EL (cell line): ENCODE measurements at places on chromosomes 6 and 20.

- no peak for DNase-seq
Measured at GRCh38 chr20:63413963-63414684, 53.0 kb upstream of the CHRNA4 start.

GRCh38 chr6:138307816-138308730 is 69.6 kb upstream of the SMIM28 start:
- DNase-seq = peak; percentile 55

DNA sequence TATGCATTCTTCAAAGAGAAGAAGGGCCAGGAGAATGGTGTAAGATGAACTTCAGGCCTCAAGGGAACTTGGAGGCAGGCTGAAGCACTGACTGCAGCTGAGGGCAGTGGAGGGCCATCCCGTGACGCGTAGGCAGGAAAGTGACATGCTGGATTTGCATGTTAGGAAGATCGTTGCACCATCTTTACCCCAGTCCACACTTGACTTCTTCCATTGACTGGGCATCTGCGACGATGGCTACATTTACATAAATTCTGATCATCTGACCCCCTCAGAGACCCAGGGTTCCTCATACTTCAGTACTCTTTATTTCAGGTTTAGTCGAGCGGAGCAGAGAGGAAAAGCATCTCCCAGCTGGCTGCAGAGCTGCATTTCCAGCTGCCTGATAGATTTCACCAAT is 180.2 kb downstream of the PTPRT start:
- no peak for DNase-seq

DNA sequence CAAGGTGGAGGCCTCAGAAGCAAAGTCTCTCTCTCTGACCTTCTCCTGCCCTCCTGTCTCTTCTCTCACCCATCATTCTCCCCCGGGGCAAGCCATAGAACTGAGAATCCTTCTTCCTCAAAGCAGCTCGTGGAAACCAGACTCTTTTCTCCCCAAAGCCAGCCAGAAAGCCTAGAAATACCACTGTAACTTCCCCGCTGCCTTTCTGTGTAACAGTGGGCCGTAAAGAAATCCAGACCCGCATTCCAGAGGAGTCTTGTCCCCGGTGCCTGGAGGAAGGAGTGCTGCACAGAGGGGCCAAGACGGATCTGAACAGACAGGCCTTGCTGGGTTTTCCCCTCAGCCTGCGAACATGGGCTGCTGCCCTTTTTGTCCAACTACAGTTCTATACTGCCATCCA is 977 bp upstream of the SLC22A2 start:
- no peak for DNase-seq

DNA sequence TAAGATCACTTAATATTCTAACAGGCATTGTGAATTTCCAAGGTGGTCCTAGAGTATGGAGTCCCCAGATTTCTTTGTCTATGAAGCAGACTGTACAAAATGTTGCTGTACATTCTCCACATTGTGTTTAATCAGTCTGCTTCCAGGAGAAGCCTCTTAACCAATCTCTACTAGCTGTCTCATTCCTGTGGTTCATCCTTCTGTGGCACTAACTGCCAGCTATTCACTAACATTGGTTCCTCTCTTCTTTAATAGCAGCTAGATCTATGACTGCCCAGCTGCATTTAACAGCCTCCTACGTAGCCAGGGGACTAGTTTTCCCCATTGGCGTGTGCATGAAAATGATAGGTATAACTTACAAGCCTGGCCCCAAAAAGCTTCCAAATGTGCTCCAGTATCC is 395.4 kb downstream of the SAMD5 start:
- DNase-seq = no peak

- DNase-seq = no peak
Measured at GRCh38 chr20:38957235-38957876, 4.8 kb upstream of the DHX35 start.

GRCh38 chr6:159373670-159374069 is 204.5 kb downstream of the FNDC1 start:
- no peak for DNase-seq

GRCh38 chr20:38725931-38726803 is 1.9 kb downstream of the SLC32A1 start:
- peak; percentile 46 for DNase-seq

DNA sequence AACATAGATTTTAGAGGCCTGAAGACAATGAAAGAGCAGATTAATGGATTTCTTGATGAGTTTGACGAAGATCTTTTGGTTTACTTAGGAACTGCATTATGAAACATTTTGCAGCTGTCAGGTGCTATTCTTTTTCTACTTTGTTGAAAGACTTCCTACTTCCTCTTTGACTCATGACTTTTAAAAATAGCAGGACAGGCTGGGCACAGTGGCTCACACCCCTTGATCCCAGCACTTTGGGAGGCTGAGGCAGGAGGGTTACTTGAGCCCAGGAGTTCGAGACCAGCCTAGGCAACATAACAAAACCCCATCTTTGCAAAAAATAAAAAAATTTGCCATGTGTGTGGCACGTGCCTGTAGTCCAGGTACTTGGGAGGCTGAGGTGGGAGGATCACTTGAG is 52.0 kb downstream of the ITCH start:
- no peak for DNase-seq
